NCI-H1417 treated with DMSO at 0.1 percent for 48 hours (cell line): ENCODE measurements at places on chromosomes 5 and 9.

DNA sequence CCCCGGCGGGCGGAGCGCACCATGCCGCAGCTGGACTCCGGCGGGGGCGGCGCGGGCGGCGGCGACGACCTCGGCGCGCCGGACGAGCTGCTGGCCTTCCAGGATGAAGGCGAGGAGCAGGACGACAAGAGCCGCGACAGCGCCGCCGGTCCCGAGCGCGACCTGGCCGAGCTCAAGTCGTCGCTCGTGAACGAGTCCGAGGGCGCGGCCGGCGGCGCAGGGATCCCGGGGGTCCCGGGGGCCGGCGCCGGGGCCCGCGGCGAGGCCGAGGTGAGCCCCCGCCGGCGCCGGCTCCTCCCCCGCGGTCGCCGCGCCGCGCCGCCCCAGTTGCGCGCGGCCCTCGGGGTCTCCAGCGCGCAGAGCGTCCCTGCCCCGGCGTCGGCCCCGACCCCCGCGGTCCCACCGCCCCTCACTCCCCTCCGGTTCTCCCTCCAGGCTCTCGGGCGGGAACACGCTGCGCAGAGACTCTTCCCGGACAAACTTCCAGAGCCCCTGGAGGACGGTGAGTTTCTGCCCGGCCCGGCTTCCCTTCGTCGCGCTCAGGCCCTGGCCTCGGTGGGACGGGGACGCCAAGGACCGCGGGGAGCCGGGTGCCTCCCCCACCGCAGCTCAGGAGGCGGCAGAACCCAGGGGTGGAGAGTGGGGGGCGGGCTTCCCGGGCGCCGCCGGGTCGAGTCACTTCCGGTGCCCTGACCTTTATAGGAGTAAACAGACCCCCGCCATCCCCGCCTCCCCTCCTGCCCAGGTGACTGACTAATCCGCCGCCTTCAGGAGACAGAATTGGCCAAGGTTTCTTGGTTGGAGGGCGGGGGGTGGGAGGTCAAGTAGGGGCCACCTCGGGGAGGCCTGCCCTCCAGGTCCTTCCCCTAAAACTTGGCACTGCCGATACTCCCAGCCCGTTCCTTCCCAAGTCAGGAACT is 665 bp downstream of the TCF7 start:
- DNase-seq = no peak

DNA sequence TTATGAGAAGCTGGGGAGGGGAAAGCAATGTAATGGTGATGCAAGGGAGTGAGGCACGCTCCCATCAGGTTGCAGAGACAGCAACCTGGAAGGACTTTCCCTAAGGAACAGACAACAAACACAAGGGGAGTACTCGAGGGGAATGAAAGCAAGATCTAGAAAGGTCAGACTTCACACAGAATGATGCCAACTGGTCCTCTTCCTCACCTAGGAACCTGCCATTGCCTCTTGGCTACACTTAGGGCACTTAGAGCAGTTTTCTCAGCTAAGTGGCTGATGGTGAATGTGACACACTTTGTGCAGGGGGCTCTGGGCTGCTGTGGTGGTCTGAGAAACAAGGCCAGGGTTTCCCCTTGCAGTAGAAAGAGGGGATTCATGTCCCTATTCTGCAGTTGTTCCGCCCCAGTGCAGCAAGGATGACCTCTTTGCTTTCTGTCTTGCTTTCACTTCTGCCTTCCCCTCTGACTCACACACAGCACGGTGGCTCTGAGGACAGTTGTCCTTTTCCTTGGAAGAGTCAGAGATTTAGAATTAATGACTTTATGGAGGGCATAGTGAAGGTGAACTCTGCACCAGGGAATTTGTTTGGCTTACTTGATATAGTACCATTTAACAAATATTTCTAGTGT is 394.0 kb upstream of the KLF4 start:
- DNase-seq = no peak

GRCh38 chr5:172554562-172554961 is 86.5 kb upstream of the NEURL1B start:
- no peak for DNase-seq

GRCh38 chr9:108662091-108662875 is 193.5 kb downstream of the ACTL7B start:
- DNase-seq = no peak

GRCh38 chr9:70959366-70959765 is 162.1 kb downstream of the TRPM3 start:
- DNase-seq = no peak

- DNase-seq = no peak
Measured at GRCh38 chr9:105355781-105356180, 92.1 kb upstream of the FSD1L start.

GRCh38 chr9:69719367-69719766 is 40.4 kb downstream of the PTAR1 start:
- DNase-seq = no peak

- DNase-seq = no peak
Measured at GRCh38 chr5:168756453-168757391, 177.6 kb upstream of the PANK3 start.

GRCh38 chr5:122730037-122730436 is 44.8 kb upstream of the SNX2 start:
- DNase-seq = no peak

DNA sequence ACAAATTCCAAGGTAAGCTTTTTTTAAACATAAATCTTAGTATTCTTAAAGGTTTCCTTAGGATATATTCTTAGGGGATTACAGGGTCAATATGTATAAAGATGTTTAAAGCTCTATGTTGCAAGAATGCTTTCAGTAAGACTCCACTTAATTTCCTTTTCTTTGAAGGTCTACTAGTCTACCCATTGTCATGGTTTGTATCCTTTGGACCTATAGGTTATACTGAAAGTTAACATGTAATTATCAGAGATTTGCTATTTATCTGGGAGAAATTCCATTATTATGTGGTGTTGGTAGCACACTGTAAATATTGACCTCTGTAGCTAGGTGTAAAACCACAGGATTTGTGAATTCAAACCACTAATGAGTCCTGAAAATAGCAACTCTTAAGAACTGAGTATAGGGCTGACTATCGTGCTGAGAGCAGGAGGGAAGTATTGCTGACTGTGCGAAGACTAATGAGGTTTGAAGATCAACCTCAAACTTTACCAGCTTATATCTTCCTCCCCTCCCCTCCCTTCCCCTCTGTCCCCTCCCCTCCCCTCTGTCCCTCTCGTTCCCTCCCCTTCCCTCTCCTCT is 85.6 kb downstream of the GADD45G start:
- no peak for DNase-seq

DNA sequence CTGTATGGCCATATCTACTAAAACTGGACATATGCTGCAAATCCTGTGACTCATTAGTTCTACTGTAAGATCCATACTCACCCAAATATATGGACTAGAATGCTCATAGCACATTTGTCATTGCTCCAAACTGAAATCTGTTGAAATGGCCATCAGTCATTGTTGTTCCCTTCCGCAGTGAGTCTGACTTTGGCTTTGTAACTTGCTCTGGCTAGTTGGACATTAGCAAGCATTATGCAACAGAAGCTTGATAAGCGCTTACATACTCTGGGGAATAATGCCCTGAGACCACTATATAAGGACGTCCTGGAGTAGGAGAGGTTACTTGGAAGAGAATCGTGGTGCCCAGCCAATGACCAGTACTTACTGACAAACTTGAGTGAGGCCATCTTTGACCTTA is 9.0 kb downstream of the KIAA1958 start:
- no peak for DNase-seq
